ENCODE measurements at places on chromosomes 11 and 22. TPM values are rescaled to one million over a fixed set of nuclear protein-coding genes. Genes with fewer than 3 reads are reported as not detected.
A peak's percentile ranks its signal among the peaks of the same experiment; 100 is the strongest.

Gene SLC22A8
- not detected for total RNA-seq

Gene TMEM45B
- not detected for total RNA-seq

Gene NXPE4
- not detected for total RNA-seq

Gene LRRC32
- total RNA-seq: 16.6 TPM

Gene GRAP2
- total RNA-seq: 0.88 TPM

Gene ANO9
- 0.46 TPM for total RNA-seq

Gene DRD2
- 0.12 TPM for total RNA-seq

Gene MYO18B
- total RNA-seq: 273 TPM

Gene AQP11
- total RNA-seq: 0.88 TPM

Gene OR5B21
- total RNA-seq: not detected

DNA sequence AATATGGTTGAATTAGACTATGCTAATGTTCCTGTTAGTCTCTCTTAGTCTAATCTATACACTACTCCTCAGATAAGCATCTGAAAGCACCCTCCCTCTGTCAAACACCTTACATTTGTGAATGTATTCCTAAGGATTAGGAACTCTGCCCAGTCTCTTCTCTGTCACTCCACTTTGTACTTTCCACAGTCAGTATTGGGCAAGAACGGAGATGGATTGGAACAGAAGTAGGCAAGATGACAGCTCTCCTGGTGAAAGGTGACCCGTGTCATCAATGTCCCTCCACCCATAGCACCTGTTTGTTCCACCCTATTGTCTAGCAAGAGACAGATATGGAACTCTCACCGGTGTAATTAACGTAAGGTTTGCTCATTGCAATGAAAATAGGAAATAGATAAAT lies 613.8 kb downstream of the CNTN5 start:
- DNase-seq: no peak

DNA sequence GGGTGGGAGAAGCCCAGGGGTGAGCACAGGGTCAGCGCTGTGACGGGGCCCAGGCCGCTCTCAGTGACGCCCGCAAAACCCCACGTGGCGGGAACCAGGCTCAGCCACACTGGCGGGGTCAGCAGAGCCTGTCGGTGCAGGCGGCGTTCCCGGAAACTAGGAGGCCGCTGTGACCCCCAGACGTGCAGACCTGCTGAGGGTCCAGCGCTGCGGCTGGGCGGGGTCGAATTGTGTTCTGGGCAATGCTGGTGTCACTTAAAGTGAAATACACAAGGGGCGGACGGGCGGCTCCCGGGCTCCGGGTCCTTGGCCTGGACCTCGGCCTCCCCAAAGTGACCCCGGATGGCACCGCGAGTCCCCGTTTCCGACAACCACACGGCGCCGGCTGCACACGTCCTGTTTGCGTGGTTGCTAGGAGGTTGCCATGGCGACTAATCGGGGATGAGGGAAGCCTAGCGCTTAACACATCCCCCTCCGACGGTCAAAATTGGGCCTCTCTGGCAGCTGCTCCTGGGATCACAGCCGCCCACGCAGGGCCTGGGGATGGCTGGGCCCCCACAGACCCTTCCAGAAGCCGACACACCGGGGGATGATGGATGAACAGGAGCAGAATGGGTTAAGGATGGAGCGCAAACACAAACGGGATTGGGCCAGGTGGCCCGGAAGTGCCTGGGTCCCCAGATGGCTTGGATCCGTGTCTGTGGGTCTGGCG lies 81.7 kb upstream of the PRR5 start:
- peak; percentile 60 for DNase-seq

GRCh38 chr11:66328302-66329144 lies 7.7 kb downstream of the RIN1 start:
- peak; percentile 79 for DNase-seq

DNA sequence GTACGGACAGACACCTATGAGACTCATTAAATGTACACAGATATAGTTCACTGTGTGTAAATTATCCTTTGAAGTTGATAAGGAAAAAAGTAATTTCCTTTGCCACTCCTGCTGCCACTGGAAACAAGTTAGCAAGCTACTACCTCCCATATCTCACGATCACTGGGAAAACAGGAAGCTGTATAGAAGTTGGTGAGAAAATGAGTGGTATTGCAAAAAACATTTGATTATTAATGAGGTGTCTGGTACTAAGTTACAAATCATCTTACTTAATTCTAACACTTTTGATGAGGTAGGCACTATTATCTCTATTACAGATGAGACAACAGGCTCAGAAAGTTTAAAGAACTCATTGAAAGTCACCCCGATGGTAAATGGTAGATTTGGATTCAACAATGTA lies 68.5 kb downstream of the GAB2 start:
- no peak for DNase-seq

- no peak for DNase-seq
Measured at GRCh38 chr22:29524442-29525191, 28.9 kb downstream of the THOC5 start.

GRCh38 chr11:86816251-86816726 lies 15.9 kb downstream of the PRSS23 start:
- no peak for DNase-seq

DNA sequence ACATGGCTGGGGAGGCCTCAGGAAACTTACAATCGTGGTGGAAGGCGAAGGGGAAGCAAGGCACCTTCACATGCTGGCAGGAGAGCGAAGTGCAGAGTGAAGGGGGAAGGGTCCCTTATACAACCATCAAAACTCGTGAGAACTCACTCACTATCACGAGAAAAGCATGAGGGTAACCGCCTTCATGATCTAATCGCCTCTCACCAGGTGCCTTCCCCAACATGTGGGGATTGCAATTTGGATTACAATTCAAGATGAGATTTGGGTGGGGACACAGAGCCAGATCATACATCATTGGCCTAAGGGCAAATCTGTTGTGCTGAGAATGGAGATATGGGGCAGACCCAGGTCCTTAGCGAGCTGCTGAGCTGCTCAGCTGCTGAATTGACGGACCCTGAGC lies 13.1 kb downstream of the C1QTNF6 start:
- DNase-seq: no peak

GRCh38 chr22:21815357-21815756 lies 52.1 kb downstream of the MAPK1 start:
- no peak for DNase-seq

DNA sequence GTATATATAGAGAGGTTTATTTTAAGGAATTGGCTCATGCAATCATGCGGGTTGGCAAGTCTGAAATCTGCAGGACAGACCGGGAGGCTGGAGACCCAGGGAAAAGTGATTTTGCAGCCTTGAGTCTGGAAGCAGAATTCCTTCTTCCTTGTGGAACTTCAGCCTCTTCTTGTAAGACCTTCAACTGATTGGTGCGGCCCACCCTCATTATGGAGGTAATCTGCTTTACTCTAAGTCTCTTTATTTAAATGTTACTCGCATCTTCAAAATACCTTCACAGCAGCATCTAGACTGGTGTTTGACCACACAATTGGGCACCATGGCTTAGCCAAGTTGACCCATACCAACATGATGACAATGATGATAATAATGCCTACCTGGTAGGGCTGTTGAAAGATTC lies 17.8 kb downstream of the MB start:
- no peak for DNase-seq

- no peak for DNase-seq
Measured at GRCh38 chr11:22787551-22788162, 41.9 kb downstream of the SVIP start.

DNA sequence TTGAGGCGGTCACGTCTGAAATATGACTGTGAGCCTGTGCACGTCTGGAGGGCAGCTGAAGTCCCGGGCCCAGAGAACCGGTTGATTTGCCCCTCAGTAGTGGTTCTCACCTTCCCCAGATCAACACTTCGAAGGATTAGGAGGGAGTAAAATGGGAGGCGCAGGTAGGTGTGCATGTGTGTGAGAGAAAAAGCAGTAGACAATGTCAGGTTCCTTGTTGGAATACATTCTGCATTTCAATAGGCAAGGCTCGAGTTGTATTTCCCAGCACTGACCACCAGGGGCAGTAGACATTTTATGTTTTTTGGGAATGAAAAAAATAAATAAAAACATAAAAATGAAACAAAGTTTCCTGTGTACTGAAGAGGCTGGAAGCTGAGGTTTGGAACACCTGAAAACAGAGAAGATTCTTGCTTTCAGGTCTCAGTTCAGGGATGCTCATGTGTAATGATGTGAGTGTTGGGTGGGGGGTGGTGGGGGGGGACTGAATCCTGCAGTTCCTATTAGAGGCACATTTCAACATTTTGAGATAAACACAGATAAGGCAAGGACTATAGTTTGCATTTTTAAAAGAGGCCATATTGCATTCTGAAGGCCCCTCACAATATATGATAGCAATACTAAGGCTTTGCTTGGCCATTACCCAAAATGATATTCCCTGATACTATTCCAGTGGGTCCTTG lies 333.9 kb downstream of the CADM1 start:
- DNase-seq: no peak

DNA sequence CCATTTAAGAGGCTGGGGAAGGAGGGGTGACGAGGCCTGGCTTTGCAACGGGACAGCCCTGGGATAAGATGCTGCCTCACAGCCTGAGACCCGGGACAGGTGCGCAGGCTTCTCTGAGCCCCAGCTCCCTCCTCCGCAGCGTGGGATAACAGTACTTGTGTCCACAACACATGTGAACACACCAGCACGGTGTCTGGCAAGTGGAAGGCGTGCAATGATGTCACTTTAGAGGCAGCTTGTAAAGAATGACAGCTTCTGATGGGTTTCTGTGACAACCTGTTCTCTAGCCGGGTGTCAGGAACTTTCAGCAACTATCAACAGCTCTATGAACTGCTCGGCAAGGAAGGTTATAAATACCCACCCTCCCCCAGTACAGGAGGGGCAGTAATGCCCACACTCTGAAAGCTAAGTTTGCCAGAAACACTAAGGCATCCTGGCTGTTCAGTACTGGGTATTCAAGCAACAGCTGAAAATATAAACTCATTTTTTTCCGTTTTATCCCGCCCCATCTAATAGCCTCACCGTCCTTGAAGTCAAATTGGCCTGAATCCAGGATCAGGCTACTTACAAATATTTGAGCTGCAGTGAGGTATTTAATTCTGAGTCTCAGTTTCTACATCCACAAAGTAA lies 59.7 kb downstream of the MYH9 start:
- DNase-seq: no peak

DNA sequence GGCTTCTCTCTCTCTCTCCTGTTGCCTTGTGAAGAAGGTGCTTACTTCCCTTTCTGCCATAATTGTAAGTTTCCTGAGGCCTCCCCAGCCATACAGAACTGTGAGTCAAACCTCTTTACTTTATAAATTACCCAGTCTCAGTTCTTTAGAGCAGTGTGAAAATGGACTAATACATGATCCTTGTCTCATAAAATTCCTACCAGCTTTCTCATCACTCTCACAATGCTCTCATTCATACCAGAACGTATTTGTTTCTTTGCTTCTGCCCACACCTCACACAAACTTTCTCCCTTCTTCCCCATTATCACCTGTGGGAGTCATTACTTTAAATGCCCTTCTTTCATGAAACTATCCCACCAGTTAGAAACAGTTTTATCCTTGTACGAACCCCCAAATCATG lies 62.7 kb upstream of the ARHGAP42 start:
- no peak for DNase-seq

GRCh38 chr11:33941637-33942160 lies 49.8 kb upstream of the LMO2 start:
- no peak for DNase-seq

DNA sequence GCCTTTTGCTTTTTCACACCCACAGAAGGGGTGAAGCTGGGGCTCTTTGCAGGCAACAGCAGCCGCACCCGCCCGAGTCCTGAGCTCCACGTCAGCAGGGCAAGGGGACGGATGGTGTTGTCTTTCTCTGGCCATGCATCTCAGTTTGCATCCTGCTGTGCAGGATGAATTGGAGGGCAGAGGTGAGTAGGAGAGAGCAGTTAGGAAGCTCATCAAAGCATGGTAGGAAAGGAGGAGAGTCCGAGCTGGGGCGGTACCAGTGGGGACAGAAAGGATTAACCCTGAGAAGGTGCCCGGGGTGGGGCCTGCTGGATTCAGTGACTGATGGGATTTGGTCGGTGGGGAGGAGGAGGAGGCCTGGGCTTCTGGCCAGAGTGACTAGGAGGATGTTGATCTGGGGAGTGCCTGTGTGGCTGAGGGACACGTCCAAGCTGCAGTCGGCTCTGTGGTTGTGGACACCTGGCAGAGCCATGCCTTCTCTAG lies 14.6 kb downstream of the FAM83F start:
- DNase-seq: no peak

GRCh38 chr11:32426819-32427615 lies 8.3 kb downstream of the WT1 start:
- no peak for DNase-seq

- no peak for DNase-seq
Measured at GRCh38 chr11:454043-454442, 4.0 kb downstream of the PTDSS2 start.

DNA sequence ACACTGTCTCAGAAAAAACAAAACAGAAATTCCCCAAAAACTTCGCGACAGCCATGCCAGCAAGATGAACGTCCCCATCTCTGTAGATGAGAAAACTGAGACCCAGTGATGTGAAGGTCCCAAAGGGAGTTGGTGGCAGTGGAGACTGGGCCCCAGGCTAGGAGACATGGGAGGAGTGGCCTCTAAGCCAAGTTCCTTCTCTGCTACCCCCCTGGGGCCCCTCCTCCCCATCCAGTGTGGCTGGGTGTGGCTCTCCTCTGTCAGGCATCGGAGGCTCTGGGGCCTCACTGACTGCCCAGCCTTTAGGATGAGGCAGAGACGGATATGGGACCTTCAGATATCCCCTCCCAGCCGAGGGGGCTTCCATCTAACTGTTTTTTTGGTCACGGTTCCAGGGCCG lies 9.8 kb downstream of the RELT start:
- no peak for DNase-seq

- no peak for DNase-seq
Measured at GRCh38 chr11:73306069-73306841, 1.8 kb upstream of the ARHGEF17 start.

DNA sequence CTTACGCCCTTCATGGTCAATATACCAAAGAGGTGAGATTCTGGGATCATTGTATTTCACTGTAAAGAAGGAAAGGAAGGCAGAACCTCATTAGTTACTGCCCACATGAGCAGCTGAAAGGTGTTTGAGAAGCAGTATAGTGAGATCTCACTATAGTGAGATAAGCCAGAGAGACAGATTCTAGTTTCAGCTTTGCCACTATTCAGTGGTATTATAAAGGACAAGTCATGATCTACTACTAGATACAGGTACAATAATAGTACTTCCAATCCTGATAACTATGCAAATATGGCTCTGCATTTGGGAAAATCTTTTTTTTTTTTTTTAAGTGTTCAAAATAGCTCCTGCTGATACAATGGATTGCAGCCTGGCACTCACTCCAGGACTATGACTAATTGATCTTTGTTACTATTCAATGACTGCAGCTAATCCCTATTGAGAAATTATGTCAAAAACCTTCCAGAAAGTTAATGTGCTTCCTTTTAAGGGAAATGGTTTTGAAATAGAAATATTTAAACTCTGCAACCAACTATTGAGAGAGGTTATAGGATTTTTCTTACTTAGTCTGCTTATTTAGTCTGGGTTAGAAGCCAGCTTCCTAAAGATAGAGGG lies 8.3 kb upstream of the DLAT start:
- no peak for DNase-seq

DNA sequence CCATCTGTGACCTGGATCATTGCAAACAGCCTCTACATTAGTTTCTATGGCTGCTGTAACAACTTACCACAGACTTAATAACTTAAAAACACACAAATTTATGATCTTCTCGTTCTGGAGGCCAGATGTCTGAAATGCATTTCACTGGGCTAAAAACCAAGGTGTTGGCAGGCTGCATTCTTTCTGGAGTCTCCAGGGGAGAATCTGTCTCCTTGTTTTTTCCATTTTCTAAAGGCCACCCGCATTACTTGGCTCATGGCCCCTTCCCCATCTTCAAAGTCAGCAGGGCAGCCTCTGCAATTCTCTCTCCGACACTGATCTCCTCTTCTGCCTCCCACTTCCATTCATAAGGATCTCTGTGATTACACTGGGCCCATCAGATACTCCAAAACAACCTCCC lies 11.6 kb downstream of the SCGB1A1 start:
- DNase-seq: no peak

All from psoas muscle (tissue), 8 donors.